ENCODE measurements at places on chromosomes 7 and 10.

GRCh38 chr7:129308047-129308446 is 83.2 kb downstream of the AHCYL2 start:
- no peak for DNase-seq

DNA sequence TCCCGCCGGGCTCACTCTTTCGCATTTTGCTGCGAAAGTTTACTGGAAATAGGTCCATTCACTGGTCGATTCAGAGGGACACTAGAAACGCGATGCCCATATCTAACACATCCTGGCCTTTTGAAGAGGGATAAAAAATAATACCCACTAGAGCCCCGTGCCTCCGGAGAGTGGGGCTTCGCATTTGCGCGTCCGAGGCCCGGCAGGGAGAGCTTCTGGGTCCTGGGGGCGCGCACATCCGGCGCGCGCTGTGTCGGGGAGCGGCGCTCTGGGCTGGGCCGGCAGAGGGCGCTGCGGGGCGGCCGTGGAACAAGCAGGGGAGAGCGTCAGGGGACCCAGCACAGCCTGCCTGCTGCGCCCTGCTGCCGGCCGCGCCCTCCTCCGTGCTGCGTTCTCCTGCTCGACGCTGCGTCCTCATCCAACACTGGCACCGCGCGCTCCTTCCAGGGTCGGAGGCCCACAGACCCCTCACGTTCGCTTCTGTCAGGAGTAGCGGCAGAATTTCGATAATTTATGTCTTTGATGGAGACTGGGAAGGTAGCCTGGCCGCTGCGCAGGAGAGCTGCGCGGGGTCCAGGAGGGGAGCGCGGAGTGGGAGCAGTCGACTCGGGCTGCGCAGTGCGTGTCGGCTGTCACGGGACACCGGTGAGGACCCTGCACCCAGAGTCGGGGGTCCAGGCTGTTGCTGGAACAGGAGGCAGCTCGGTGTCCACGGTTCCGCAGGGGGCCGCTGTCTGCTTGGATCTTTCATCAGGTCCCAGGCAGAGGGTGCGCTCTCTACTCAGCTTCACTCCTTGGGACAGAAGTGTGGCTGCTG is 41.5 kb upstream of the ZNF32 start:
- peak; percentile 44 for DNase-seq

DNA sequence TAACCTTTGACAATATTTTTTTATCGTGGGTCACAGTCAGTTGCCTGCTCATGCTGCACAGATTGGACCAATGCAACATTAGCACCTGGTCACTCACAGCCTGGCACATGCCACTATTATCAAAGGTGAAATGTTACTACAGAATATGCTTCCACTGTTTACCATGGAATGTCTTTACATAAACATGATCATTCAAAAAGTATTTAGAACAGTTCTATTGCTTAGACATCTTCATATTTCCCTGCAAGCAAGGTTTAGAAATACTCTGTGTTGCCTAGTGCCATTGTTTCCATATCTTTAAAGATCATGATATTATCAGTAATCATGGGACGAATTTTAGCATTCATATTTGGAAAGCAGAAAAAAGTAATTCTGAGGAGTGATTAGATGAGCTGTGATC is 179.9 kb upstream of the CHRM2 start:
- no peak for DNase-seq

- no peak for DNase-seq
These were observed 19.1 kb upstream of the TPK1 start for GRCh38 chr7:144854839-144855424.

GRCh38 chr7:8982338-8982992 is 549.1 kb downstream of the NXPH1 start:
- no peak for DNase-seq

GRCh38 chr10:31263903-31264302 is 55.1 kb upstream of the ZEB1 start:
- no peak for DNase-seq

DNA sequence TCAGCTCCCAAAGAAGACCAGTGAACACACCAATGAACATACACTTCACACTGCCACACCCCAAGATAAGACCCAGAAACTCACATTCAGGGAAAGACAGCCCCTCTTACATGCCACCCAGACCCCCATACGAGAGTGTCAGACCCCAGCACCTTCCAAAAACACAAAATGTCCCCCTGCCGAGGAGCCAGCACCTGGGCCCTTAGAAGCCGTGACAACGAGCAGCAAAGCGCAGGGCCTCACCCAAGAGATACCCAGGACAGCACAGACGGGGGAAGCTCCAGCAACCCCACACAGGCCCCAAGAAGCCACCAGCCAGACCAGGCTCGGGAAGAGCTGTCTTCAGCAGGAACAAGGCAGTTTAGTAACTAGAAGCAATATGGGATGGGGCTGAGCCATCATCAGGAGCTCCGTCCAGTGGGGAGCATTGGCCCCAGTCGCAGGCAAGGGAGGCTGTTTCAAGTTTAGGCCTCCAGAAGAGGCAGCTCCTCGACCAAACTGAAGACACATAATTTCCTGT is 243.6 kb downstream of the PTPRN2 start:
- DNase-seq, result no peak

DNA sequence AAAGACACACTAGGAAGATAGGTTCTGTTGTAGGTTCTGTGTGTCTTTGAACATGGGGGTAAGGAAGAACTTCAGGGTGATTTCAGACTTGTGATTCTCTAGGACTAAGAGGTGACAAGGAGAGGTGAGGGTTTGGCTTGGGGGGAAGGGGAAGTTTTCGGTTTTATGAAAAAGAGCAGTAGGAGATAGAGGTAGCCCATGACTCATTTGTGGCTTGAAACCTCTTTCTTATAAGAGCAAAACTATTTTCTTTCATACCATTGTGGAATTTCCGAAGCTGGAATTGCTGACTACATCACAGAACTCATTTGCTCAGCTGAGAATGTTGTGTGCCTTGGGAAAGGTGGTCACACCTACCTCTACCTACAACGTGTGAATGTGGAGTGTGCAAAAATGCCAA is 39.6 kb upstream of the IKZF1 start:
- DNase-seq, result no peak

GRCh38 chr7:69373171-69374043 is 224.9 kb upstream of the AUTS2 start:
- no peak for DNase-seq

GRCh38 chr10:85542152-85542551 is 824.4 kb downstream of the GRID1 start:
- DNase-seq, result no peak

- no peak for DNase-seq
These were observed 26.2 kb upstream of the ZNF467 start for GRCh38 chr7:149799397-149800168.

- DNase-seq, result no peak
These were observed 8.0 kb upstream of the MNX1 start for GRCh38 chr7:157018328-157018996.

GRCh38 chr10:9243941-9244411 is 1189.5 kb downstream of the GATA3 start:
- no peak for DNase-seq

DNA sequence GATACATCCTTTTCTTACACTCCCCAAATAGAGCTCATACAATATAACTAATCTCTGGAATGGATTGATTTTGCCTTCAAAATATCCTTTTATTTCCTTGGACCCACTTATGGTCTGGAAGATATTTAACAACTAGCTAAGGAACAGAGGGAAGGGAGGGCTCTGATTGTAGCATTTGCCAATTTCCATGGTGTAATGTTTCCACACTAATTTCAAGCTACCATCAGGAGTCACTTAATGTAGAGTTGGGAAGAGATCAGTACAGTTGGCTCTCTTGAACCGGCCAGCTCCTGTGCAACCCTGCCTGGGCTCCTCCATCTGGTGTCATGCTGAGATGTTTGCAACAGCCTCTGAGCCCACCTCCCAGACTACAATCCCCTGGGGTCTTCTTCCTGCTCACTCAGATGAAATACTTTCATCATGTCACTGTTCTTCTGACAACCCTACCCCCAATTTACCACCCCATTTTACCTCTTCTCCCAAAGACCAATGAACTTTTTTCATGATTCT is 8.0 kb upstream of the IL6 start:
- no peak for DNase-seq

DNA sequence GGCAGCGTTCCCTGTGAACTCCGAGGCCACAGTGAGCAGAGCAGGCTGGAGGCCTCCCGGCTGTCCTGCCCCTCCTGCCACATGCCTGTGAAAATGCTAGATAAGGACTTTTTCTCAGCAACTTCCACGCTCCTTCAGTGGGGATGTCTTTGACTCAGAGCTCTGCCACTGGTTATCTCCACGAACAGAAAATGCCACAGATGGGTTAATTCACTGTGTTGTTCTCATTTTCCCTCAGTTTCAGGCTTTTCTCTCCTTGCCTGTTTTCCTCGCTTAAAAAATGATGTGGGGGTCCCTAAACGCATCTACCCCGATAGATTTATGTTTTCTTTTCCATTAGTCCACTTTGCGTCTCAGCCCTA is 51.3 kb downstream of the IKZF1 start:
- DNase-seq, result no peak

DNA sequence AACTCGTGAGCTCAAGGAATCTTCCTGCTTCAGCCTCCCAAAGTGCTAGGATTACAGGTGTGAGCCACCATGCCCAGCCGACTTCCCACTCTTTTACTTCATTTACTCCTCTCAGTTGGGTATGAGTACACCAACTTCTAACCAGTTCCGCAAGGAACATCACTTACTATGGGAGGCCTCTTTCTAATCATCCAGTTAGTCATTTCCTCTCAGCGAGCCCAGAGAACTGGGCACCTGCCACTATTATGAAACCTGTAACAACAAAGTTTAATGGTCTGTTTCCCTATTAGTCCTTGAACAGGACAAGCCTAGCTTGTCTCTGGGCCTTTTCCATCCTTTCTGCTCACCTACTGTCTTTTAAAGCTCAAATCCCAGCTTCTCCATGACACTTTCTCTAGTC is 88.8 kb downstream of the DNMBP start:
- DNase-seq, result no peak

GRCh38 chr7:112938863-112939573 is 147.6 kb downstream of the GPR85 start:
- DNase-seq, result no peak

- no peak for DNase-seq
These were observed 223.5 kb upstream of the PHYHIPL start for GRCh38 chr10:58952747-58953466.

- DNase-seq, result no peak
These were observed 18.3 kb upstream of the CPXM2 start for GRCh38 chr10:123909866-123910265.

DNA sequence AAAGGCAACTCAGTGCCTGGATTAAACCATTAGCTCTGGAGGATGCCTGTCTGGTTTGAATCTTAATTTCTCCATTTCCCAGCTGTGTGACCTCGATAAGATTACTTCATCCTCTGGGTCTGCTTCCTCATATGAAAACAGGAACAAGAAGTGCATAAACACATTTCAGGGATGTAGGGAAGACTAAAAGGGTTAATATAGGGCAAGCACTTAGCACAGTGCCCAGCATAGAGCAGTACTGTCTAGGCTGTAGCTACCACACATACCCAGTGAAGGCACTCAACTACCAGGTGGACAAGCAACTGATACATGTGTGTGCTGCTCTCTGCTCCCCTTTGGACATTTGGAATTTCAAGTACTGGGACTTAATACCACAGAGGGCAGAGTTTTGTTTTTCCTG is 85.4 kb downstream of the KCNMA1 start:
- no peak for DNase-seq

DNA sequence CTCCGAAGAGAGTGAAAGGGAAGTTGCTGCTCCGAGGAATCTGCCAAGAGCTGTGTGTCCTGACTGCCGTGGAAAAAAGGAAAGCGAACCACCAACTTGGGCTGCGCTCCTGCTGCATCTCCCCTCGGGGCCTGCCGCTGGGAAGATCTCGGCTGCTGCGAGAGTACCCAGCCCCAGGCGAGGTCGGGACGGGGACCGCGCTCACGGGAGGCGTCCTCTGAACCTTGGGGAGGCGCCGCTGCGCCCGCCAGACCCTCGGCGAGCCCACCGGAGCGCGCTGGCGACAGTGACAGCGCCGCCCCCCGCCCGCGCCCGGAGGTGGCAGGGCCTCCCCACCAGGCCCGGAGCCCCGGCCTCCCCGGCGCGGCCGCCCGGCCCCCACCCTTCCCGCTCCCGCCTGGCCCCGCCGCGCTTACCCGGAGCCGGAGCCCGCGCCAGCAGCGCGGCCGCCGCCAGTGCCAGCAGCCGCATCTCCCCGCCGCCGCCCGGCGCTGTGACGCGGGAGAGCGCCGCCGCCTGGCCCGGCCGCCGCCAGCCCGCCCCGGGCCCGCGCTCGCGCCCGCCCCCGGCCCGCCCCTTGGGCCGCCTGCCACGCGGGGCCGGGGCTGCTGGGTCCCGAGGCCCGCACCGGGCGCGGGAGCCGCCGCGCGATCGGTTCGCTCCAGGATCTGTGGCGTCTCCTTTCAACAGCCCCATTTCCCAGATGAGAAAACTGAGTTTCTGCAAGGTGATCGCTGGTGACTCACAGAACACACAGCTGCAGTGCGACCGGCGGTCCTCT is at the start of gene VSTM4:
Gene VSTM4, minus strand, starts transcription at position 508 of the 781 bp plus-strand sequence. Its CDS starts 37 bp downstream, at position 471.
- no peak for DNase-seq

Data from brain pericyte (primary cell).